GM12878 (cell line): ENCODE measurements at places on chromosomes 5 and 9. TPM values are rescaled to one million over a fixed set of nuclear protein-coding genes. Genes with fewer than 3 reads are reported as not detected.

DNA sequence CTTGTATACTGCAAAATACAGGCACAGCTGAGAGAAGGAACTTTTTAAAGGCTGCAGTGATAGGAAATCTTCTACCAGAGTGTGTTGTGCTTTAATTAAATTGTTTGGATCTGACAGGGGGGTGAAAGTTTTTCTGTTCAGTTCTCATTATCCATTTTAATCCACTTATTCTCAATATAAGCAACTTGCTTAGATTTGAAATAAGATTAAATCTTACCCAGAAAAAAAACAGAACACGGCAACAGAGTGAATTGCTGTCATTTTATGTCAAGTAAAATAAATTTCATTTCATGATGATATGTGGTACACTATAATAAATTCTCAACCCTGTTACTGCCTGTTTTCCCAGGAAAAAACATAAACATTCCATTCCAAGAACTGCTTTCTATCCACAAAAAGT lies 37.1 kb upstream of the CAMK4 start:
- no peaks in the 10 kb centered on the region for H3K36me3 ChIP-seq
- no peaks in the 10 kb centered on the region for H3K27me3 ChIP-seq
- no peaks in the 10 kb centered on the region for H3K4me1 ChIP-seq
- no peak overlapping the region for H3K27ac ChIP-seq

GRCh38 chr9:34158362-34158869 lies 20.4 kb upstream of the UBAP1 start:
- DNase-seq: no peak
- no peak overlapping the region for H3K4me3 ChIP-seq
- H3K27ac ChIP-seq: no peak overlapping the region

DNA sequence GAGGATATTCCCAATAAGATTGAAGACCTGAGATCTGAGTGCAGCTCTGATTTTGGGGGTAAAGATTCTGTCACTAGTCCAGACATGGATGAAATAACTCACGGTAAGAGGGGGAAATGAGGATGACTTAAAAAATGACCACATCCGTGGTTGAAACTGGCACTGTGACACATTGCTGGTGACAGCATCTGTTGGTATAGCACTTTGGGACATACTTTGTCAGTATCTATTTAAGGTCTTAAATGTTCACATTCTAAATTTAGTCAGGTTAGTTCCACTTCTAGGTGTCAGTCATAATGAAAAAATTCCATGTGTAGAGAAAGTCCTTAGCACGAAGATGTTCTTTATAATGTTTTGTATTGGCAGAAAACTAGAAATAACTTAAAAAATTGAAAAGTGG lies 70.9 kb downstream of the GAPVD1 start:
- peak overlapping the region; percentile 27; the same call in 1 of the 2 replicates for H3K27ac ChIP-seq
- no peak overlapping the region for H3K4me3 ChIP-seq
- no peaks in the 10 kb centered on the region; the same call in 1 of the 2 replicates for H3K4me1 ChIP-seq
- peaks cover 23% of the 10 kb centered on the region for H3K36me3 ChIP-seq
- DNase-seq: peak; percentile 68
- no peaks in the 10 kb centered on the region for H3K27me3 ChIP-seq

The MXD3 gene
- 20.5 and 26.7 TPM in 2 replicates for total RNA-seq

The MED7 gene
- total RNA-seq: 11.0 and 12.3 TPM in 2 replicates

DNA sequence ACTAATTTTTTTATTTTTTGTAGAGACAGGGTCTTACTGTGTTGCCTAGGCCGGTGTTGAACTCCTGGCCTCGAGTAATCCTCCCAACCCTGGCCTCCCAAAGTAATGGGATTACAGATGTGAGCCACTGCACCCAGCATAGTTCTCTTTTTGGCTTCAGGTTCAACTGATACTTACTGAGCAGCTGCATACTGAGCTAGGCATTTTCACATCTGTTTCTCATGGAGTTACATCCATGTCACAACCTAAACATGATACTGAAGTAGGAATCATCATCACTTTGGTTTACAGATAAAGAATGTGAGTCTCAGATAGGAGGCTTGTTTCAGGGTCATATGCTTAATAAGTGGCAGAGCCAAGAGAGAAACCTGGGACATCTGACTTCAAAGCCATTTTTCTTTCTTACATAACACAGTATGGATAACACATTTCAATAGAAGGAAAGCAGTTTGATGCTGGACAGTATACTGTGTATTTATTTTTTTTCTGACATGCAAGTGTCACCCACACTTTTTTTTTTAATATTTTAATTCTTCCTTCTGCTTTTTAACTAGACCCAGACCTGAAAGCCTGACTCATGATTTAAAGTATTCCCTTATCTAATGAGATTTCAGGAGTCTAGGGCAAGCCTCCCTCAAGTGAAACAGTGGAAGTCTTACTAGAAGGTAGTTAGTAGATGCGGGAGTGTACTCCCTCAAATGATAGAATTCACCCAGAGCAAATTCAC lies 90.8 kb downstream of the HACD4 start:
- no peak for DNase-seq
- no peak overlapping the region for H3K27ac ChIP-seq
- H3K4me1 ChIP-seq: no peaks in the 10 kb centered on the region
- H3K4me3 ChIP-seq: no peak overlapping the region
- no peaks in the 10 kb centered on the region for H3K27me3 ChIP-seq
